CD4-positive, alpha-beta T cell treated with Interleukin-10 for 1 hour (primary cell): ENCODE measurements at places on chromosomes 2 and 18.

DNA sequence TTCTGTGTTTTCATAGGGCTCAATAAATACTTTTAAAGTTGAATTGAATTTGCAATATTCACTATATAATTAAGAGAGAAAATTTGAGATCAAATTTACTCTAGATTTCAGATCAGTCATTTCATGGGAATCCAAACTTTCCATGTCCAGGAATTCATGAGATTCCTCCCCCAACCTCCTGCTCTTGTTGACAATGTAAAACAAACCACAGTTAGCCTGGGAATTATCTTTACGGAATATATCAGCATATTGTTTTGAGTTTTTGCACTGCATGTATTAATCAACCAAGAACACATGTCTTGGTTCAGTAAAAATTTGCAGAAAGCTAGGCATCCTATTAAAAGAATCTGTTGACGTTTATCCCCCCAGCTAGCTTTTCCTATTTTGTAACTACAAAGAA lies 42.3 kb downstream of the CYP1B1 start:
- no peak for DNase-seq

GRCh38 chr18:8358033-8358765 lies 251.0 kb upstream of the RAB12 start:
- DNase-seq: no peak

GRCh38 chr2:190367091-190367490 lies 23.7 kb downstream of the INPP1 start:
- no peak for DNase-seq

GRCh38 chr2:33298233-33298632 lies 178.2 kb upstream of the RASGRP3 start:
- DNase-seq: no peak

GRCh38 chr18:28095041-28095440 lies 81.9 kb downstream of the CDH2 start:
- no peak for DNase-seq

DNA sequence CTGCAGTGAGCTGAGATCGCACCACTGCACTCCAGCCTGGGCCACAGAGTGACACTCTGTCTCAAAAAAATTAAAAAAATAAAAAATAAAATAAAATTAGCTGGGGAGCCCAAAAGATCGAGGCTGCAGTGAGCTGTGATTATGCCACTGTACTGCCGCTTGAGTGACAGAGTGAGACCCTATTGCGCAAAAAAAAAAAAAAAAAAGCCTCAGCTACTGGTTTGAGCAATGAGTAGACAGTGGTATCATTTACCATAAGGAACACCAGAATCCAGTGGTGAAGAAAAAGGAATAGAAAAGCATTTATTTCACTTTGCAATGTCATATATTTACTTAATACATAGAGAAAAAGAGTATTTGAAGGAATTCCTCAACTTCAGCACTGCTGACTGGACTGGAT lies 3.0 kb downstream of the SAP130 start:
- DNase-seq: no peak

- no peak for DNase-seq
Observed at GRCh38 chr2:229297247-229297646, 26.2 kb upstream of the PID1 start.

DNA sequence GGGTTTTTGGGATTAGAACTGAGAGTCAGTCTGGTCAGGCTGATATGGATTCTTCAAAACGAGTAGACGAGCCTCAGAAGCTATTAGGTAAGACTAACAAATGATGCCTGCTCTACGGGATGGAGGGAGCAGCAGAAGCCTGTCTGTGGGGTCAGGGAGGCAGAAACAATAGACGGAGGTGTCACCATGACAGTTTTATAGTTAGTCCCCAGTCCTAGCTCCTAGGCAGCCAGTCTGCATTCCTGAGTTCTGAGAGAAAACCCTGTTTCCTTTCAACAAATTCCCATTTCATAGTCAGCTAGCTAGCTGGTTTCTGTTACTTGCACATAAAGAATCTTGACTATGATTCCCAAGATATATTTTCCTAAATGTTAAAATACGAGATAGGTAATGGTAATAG lies 542.1 kb downstream of the PID1 start:
- no peak for DNase-seq

GRCh38 chr2:218743068-218743467 lies 32.4 kb downstream of the TTLL4 start:
- no peak for DNase-seq

GRCh38 chr2:60309941-60310660 lies 243.4 kb downstream of the BCL11A start:
- no peak for DNase-seq

DNA sequence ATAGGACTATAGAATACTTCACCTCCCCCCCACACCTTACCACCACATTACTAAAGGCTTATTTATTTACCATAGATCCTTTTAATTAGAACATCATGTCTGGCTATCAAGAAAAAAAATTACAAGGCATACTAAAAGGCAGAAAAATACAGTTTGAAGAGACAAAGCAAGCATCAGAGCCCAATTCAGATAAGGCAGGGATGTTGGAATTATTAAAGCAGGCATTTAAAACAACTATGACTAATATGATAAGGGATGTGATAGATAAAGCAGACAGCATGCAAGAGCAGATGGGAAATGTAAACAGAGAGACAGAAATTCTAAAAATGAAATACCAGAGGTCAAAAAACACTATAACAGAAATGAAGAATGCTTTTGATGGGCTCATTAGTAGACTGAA lies 55.4 kb upstream of the SMIM21 start:
- no peak for DNase-seq
